ENCODE measurements at places on chromosomes 5 and 9.

GRCh38 chr9:76759732-76760131 lies 4.5 kb upstream of the PCA3 start:
- DNase-seq = no peak

- DNase-seq = no peak
Measured at GRCh38 chr9:125756518-125756917, 9.3 kb downstream of the PBX3 start.

GRCh38 chr5:84535281-84535680 lies 150.6 kb upstream of the EDIL3 start:
- DNase-seq = no peak

DNA sequence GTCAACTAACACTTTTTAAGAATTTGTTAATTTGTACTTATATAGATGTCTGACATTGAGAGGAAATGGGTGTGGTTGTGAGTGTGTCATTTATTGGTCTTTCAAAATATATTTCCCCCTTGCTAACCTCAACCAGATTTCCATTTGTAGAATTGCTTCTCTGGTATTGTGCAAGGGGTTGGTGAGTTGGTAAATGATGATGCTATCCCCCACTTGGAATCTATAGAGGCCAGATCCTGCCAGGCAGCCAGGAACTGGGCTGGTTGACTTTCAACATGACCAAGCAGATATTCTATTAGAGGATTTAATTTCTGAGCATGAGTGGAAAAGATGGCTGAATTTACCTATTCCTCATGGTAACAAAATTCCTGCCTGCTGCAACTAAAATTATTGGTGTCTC lies 306.6 kb upstream of the KIF2A start:
- DNase-seq = no peak

DNA sequence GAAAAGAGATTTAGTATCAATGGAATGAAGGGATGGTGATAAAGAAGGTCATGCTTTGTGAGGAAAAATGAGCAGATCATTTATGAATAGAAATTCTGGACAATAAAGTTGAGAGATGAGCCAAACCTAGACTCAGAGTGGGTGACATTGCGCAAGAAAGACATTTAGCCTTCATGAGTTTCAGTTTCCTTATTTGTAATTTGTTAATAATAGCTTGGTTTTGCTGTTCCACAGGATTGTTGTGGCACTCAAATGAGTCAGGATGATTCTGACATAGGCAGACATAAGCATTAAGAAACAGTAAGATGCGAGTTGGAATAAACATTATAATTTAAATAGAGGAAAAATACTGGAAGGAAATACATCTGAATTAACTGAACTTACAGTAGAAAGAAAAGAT lies 34.8 kb downstream of the ITGA2 start:
- DNase-seq = peak; percentile 26

GRCh38 chr5:126849101-126849678 lies 72.3 kb downstream of the LMNB1 start:
- peak; percentile 26 for DNase-seq

DNA sequence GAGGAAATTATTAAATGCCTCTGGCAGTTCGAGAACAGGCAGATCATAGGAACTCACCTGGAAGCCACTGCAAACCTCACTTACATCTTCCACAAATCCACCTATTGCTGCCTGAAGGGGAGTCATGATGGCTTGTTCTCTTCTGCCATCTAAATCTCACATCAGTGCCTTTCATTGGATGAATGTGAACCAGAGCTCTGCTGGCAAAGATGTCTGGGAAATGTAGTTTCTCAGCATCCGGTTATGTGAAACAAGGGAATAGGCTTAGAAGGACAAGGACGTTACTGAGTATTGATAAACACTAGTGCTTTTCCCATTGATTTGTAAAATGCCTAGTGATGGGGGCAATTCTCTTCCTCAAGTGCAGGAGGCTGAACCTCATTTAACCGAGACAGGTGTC lies 483.3 kb downstream of the ARHGEF28 start:
- no peak for DNase-seq

DNA sequence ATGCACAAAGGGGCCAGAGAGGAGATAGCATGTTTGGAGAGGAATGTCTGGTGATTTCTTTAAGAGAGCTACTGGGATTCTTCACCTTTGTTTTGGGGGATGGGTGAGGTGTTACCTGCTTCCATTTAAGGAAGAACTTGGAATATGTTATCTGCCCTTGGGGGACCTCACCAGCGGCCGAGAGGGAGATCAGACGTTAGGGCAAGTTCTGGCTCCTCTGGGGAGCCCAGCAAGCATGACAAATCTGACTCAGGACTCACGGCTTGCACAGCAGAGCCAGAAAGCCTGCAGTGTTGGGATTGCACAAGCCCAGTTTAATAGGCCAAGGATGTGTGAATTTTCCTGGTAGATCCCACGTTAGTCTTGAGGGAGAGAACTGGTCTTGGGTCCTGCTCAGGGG lies 40.3 kb downstream of the SLC28A3 start:
- no peak for DNase-seq

GRCh38 chr9:130139251-130139650 lies 33.0 kb upstream of the NCS1 start:
- DNase-seq = no peak

- DNase-seq = no peak
Measured at GRCh38 chr9:132637351-132637750, 32.4 kb downstream of the DDX31 start.

- no peak for DNase-seq
Measured at GRCh38 chr5:41508696-41509398, 1.6 kb downstream of the PLCXD3 start.

- DNase-seq = no peak
Measured at GRCh38 chr9:123324767-123325183, 31.2 kb upstream of the CRB2 start.

DNA sequence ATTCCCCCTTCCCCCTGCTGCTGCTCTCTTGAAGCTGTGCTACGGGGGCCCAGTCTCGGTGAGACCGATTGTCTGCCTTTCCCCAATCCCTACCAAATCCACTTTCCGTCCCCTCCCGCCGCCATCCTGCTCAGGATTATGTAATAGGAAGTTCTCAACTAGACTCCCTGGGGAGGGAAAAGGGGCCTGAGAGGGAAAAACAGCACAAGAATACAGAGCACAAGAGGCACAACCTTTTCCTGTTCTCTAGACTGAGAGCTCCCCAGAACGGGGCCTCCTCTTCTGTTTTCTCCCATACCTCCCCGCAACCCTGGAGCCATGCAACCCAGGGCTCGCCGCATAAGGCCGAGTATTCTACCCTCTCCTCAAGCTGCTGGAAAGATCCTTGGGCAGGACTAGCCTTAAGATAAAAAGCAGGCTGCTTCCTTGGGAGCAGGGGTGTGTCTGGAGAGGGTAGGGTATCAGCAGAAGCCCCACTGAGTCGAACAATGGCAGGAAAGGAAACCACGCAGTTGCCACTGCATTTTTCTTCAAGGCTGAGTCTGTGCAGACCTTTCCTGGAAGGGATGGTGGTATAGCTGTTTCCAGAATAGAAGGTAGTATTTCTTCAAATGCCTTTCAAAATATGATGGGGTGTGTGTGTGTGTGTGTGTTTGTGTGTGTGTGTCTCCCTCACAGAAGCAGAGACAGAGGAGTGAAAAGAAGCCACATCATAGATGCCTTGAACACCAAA lies 12.9 kb downstream of the MYORG start:
- DNase-seq = peak; percentile 94

DNA sequence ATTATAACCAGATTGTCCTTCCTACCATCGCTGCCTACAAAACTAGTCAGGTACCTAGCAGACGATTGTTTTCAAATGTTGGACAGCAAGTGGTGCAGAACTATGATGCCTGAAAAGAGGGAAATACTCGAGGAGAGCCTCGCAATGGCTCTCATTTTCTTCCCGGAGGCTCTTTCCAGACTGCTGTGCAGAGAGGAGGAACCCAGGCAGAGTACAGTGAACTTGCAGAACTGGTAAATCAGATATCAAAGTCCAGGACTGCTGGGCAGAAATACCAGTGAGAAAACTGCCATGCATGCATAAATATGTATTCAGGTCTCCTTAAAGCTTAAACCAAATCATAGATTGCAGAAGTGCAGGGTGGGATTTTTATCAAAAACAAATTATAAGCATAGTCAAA lies 26.4 kb upstream of the UGT3A1 start:
- DNase-seq = no peak

- DNase-seq = no peak
Measured at GRCh38 chr5:171129308-171129707, 179.7 kb upstream of the TLX3 start.

DNA sequence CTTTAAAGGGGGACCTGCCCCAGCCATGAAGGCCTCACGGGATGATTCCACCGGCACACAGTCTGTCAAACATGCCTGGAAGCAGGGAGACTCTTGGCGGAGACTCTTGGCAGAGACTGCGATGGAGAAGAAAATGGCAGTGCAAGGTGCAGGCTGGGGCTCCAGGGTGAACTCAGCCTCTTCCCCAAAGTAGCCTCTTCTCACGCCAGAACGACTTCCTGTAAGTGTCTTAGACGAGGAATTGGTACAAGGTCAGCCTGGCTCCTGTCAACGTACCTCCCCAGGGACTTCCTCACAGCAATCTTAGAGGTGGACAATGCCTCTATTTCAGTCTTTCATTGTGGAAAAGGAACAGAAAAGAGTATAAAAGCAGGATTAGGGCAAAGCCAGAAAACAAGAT lies 109.3 kb downstream of the UGCG start:
- no peak for DNase-seq

- DNase-seq = no peak
Measured at GRCh38 chr9:27683181-27683580, 109.9 kb upstream of the C9orf72 start.

- no peak for DNase-seq
Measured at GRCh38 chr5:94776167-94776566, 157.7 kb downstream of the SLF1 start.

GRCh38 chr9:124344291-124345050 lies 70.8 kb downstream of the PSMB7 start:
- no peak for DNase-seq

DNA sequence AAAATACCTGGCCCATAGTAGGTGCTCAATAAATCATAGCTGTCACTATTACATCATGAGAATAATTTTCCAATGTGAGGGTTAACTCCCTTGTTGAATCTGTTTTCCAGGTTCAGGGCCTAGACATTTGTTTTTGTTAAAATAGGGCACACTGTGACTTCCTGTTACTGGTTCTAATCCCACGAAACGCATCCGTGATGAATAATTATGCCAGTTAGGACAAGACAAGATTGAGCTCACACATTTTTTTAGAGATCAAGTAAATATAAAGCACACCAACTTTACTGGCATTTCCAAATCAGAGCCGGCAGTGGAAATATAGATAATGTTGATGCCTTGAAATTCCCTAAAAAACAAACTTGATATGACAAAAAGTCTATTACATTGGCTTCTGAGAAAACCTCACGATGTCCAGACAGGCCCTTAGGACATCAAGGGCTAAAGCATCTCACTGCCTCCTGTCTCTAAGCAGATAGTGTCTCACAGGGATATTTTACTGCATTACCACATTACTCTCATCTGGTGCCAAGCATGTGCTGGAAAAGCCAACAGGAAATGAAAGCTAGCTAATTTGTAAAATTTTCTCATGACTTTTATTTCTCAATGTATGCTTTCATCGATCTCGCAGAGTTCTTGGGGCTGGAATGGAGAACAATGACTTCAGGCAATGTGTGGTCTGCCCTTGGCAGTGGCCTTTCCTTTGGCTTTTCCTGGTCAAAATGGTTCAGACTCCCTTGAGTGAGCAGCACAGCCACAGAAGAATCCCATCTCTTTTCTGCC lies 414.3 kb upstream of the PAPPA start:
- DNase-seq = peak; percentile 8

GRCh38 chr5:55816342-55816741 lies 34.8 kb upstream of the IL31RA start:
- DNase-seq = peak; percentile 5

- DNase-seq = no peak
Measured at GRCh38 chr9:16131264-16131663, 578.4 kb downstream of the CCDC171 start.

Measured in muscle of leg (tissue), 16 donors.